NT2/D1 (cell line): ENCODE measurements at places on chromosomes 5 and 9.
A peak's percentile ranks its signal among the peaks of the same experiment; 100 is the strongest.

- no peak for DNase-seq
These were observed 878.2 kb upstream of the DMAC1 start for GRCh38 chr9:8677741-8678140.

GRCh38 chr5:51396797-51397196 is 13.5 kb downstream of the ISL1 start:
- DNase-seq: no peak

DNA sequence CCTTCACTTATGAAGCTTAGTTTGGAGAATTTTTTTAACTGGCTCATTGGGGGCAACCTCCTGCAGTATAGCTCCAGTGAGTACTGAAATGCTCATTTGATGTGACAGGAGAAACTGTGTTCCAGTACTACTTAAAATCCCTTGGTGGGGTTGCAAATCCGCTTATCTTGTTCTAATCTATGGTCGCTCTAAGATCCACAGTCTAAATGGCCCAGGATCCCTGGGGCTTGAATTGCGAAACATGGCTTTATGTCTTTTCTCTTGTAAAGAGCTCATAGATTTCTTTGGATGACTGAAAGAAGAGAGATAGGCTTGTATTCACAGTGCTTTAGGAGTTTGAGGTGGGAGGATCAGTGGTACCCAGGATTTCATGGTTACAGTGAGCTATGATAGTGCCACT is 52.7 kb downstream of the ADAMTSL1 start:
- peak; percentile 36 for DNase-seq

GRCh38 chr5:127518319-127518621 is 830 bp downstream of the PRRC1 start:
- no peak for DNase-seq

- DNase-seq: no peak
These were observed 90.7 kb downstream of the CYFIP2 start for GRCh38 chr5:157356576-157356975.

- DNase-seq: no peak
These were observed 234.8 kb downstream of the GLIS3 start for GRCh38 chr9:4065054-4065453.

GRCh38 chr9:128781187-128782070 is 5.6 kb upstream of the TBC1D13 start:
- no peak for DNase-seq

- DNase-seq: no peak
These were observed 567.0 kb downstream of the EBF1 start for GRCh38 chr5:158532739-158533138.

- no peak for DNase-seq
These were observed 71.0 kb downstream of the SH3PXD2B start for GRCh38 chr5:172383191-172383802.

- DNase-seq: no peak
These were observed 165.3 kb upstream of the NREP start for GRCh38 chr5:111922344-111922743.

- DNase-seq: no peak
These were observed 511 bp downstream of the ARL15 start for GRCh38 chr5:54309691-54310432.

- no peak for DNase-seq
These were observed 1.6 kb downstream of the ZNF782 start for GRCh38 chr9:96852676-96853075.

DNA sequence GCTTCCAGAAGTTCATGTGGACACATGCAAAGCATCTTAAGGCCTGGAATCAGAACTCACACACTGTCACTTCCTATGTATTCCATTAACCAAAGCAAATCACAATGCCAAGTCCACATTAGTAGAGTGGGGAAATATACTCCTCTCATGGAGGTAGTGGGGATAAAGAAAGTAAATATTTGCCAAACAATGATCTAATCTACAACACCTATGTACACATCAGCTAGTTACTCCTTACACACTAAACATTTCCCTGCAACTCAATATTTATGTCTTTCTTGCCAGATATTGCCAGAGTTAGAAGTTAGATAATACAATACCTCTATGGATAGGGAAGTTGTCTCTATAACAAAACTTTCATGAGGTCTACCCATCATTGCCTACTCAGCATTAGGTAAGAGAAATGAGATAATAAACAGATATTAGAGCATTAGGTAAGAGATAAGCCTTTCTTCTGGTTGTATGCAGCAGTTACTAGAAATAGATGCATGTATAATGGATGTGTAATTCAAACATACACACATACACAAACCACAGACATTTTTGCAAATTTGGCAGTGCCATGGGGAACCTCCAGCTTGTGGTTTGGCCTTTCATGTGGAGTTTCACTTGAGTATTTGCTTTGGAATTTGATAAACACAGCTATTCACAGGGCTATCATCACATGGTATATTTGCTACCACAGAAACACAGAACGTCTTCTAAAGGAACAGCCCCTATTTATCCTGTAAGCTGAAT is 196.5 kb downstream of the TLE1 start:
- DNase-seq: no peak

DNA sequence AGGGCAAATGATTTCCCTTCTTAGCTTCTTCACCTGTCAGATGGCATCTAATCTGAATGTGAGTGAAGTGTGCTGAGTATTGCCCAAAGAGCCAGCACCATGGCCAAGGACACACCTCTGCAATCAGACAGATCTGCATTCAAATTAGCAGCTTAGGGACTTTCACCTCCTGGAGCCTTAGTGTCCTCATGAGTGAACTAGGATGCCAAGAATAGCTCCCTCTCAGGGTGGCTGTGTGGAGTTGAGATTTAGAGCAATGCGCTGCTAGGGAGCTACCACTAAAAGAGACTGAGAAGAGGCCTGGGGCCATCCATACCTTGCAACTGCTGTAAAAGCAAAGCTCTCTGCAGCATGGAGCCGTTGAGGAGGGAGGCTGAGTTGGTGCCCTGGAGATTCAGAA is 1.4 kb downstream of the CIZ1 start:
- DNase-seq: no peak

DNA sequence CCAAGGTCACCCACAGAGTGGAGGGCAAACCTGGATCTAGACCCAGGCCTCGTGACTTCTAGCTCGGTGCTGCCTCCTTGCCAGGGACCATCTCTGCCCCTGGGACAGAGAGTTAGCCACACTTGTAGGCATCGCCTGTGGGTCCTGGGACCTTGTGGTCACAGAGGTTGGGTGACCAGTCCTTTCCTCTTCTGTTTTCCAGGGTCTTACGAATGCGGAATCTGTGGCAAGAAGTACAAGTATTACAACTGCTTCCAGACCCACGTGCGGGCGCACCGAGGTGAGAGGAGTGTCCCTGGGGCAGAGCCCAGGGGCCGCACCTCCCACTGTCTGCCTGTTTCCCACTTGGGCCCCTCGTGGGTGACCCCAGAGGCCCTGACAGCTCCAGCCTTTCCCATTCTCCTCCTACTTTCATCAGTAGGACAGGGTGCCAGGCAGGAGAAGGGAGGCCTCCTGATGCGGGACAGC is 76.3 kb downstream of the AMBP start:
- DNase-seq: no peak

- DNase-seq: no peak
These were observed 126.1 kb downstream of the NR2F1-AS1 start for GRCh38 chr5:93454896-93455295.

DNA sequence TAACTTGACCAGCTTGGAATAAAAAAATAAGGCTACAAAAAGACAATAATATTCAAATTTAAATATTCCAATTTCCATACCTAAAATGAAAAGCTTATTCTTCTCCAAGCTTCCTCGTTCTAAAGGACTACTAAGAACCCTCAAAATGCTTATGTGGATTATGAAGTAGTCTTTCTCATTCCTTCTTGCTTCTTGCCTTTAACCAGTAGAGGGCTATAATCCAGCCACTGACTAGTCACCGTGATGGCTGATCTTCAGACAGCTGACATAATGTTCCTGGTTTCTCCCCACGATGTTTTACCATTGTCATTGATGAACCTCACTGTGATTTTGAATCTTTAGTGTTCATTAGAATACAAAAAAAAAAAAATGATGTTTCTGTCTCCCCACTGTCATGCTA is 515.3 kb downstream of the TLE1 start:
- no peak for DNase-seq

DNA sequence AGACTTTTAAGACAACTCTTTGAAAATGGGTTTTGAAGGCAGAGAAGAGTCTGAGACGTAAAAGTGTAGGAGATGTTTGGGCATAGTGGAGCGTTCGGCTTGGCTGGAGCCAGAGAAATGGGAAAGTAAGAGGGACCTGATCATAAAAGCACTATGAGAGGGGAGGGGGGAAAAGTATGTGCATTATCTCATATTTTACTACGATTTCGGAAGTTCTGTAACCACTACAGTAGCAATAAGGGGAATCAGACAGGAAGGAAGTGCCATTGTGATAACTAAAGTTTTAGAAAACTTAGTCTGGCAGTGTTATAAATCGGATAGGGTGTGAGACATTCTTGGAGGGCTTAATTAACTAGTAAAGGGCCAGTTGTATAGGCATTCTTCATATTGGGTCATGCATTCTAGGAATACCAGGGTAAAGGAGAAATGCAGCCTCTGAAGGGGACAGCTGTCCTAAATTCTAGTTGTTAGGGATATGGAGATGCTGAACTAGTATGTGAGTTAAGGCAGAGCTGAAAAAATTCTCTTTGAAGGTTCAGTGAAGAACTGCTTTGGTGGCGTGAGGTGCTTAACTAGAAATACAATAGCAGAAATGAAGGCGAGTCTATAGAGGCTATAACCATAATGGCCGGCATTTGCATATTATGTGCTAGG is 83.8 kb upstream of the FREM1 start:
- DNase-seq: no peak

DNA sequence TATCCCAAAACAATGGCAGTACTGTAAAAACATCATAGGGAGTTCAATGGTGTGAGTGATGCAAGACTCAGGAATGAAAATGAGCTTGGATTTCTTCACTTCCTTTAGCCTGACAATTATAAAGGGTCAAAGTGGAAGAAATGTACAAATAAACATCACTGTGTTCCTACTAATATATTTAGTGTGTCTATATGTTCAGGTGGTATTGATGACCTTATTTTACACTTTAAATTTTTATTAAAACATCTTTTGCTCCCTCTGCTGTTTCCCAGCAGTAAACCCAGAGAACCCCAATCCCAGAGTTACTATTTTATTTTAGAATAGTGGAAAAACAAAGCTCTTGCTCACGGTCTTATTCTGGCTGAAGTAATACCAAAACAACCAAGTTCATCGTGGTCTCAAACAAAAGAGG is 2.0 kb downstream of the LOX start:
- DNase-seq: no peak

- DNase-seq: no peak
These were observed 35.6 kb downstream of the ADRA1B start for GRCh38 chr5:159951834-159952233.

- DNase-seq: no peak
These were observed 1668.0 kb upstream of the C9orf72 start for GRCh38 chr9:29241320-29241719.

DNA sequence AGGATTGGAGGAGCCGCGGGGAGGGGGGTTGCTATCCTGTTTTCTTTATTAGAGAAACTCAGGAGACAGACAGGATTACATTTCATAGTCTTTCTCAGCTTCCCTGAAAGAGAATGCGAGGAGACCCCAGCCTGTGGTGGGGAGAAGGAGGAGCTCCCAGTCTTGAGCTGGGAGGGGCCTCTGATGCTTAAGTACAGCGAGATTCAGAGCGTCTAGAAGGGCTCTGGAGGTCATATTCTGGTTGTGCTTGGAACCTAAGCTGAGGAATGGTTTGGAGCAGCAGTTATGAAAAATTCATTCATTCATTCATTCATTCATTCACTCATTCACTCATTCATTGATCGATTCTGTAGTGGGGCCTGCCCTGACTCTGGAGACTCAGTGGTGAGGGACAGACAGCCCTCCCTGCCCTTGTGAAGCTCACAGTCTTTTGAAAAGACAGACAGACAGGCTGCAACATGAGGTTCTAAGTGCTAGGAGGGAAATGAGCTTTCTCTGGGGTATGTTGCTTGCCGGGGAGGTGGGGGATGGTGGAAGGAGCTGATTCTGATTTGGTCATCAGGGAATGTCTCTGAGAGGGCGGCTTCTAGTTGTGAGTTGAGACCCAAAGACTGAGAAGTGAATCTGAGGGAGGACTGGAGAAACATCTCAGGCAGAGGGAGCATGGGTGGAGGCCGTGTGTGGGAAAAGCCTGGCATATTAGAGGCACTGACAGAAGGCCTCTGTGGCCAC is 2.5 kb upstream of the SPRY4 start:
- no peak for DNase-seq

GRCh38 chr9:85155352-85155751 is 485.8 kb downstream of the NTRK2 start:
- DNase-seq: no peak

GRCh38 chr9:129644365-129644764 is 2.4 kb upstream of the ASB6 start:
- no peak for DNase-seq

DNA sequence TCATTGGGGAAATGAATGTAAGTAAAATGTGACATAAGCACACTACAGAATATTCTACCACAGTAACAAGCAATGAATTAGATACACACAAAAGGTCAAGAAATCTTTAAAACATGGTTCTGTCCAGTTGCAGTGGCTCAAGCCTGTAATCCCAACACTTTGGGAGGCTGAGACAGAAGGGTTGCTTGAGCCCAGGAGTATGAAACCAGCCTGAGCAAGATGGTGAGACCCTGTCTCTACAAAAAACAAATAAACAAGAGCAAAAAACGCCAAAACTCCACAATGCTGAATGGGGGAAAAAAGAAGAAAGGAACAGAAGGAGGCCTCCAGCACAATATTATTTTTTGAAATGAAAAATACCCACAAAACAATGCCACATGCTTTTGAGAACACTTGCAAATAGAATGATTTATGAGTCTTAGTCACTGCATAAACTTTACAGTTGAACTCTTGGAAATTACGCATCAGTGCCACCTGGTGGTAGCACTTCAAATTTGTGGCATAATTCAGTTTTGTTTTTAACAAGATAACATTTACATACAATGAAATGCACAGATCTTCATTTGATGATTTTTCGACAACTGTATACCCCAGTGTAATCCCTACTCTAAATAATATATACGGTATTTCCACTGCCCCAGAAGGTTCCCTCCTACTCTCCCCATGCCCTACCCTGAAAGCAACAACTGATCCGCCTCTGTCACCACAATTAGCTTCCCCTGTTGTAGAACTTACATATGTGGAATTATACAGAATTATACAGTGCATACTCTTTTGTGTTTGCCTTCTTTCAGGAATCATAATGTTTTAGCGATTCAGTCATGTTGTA is 14.4 kb upstream of the SPINK4 start:
- DNase-seq: peak; percentile 36

- no peak for DNase-seq
These were observed 235.9 kb upstream of the TRPM3 start for GRCh38 chr9:71357346-71357745.

- DNase-seq: no peak
These were observed 96.0 kb downstream of the LIX1 start for GRCh38 chr5:97046270-97046982.

- DNase-seq: no peak
These were observed 49.0 kb upstream of the DPYSL3 start for GRCh38 chr5:147558826-147559225.

DNA sequence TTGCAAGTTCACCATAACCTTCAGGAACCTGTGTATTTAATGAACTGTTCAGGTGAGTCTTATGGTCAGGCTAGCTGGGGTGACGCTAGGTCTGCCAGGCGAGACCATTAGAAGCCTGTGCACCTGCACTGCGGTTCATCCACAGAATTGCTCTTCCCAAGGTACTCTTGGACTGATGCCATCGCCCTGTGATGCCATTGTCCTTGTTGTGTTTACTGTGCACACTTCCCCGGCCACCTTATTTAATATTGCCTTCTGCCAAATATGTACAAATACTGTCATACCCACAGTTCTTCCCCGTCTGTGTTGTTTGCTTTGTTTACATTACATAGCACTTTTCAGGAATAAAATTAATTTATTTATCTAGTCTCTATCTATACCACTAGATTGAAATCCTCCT is 66.3 kb downstream of the RCL1 start:
- DNase-seq: no peak

GRCh38 chr5:151236888-151237287 is 13.0 kb upstream of the CCDC69 start:
- no peak for DNase-seq
